ENCODE measurements at places on chromosomes 5 and 9.

DNA sequence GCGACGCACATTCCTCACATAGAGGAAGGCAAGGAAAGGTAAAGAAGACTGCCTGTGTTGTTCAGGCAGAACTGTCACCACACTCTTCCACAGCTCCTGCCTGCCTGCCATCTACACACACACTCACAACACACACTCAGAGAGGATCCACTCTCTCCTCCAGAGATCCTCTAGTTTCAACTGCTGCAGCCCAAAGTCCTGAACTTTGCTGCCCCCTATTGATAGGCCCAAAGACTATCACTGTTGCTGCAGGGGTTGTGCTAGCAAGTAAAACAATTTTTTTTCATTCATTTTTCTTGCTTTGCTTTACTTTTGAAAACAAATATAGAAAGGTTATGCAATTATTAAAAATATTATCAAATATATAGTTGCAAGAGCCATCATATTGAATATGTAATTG lies 5.9 kb upstream of the CFAP90 start:
- DNase-seq = peak; percentile 49

DNA sequence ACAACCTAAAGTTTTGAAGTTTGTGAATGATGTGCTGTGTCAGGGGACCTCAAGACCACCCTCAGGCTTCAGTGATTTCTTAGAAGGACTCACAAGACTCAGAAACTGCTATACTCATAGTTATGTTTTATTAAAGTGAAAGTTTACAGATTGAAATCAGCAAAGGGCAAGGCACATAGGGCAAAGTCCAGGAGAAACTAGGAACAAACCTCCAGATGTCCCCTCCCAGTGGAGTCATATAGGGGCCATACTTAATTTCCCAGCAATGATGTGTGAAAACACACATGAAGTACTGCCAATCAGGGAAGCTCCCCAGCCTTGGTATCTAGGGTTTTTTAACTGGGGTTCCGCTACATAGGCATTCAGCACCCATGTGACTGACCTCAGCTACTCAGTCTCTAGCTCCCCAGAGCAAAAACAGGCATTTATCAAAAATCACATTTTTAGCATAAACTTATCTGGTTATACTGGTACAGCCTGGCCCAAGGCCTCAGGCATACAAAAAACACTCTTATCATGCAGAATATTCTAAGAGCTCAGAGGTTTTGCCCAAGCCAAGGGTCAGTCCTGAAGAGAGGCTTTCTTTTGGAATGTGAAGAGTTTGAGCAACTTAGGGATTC lies 74.7 kb upstream of the ANKRD55 start:
- DNase-seq = no peak

- no peak for DNase-seq
Observed at GRCh38 chr5:103010168-103010567, 109.8 kb downstream of the GIN1 start.

DNA sequence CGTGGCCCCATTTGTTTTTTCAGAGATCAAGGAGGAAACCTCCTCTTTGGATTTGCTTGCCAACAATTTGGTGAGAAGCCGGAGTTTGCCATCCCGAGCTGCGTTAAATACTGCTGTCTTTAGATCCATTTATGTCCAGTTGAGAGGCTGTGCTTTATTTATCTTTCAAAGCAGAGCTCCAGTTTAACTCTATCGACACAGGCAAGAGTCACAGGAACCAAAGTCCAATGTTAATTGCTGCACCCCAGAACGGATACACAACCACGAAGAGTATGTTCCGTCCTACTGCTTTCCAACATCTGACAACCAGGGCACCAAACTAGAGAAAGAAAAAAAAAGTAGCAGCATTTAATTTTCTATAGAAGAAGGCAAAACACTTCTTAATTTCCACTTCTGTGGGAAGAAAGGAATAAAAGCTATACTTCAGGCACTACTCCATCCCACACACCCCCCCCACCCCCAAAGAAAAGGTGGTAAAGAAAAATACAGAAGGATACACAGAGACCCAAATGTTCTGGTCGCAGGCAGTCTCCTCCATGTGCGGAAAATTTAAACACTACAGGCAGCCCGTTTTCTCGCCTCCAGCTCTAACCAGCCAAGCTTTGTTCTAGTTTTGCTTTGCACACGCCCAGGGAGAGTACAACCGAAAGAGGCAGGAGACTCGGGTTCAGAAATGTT lies 1.1 kb downstream of the FEM1C start:
- DNase-seq = peak; percentile 22

DNA sequence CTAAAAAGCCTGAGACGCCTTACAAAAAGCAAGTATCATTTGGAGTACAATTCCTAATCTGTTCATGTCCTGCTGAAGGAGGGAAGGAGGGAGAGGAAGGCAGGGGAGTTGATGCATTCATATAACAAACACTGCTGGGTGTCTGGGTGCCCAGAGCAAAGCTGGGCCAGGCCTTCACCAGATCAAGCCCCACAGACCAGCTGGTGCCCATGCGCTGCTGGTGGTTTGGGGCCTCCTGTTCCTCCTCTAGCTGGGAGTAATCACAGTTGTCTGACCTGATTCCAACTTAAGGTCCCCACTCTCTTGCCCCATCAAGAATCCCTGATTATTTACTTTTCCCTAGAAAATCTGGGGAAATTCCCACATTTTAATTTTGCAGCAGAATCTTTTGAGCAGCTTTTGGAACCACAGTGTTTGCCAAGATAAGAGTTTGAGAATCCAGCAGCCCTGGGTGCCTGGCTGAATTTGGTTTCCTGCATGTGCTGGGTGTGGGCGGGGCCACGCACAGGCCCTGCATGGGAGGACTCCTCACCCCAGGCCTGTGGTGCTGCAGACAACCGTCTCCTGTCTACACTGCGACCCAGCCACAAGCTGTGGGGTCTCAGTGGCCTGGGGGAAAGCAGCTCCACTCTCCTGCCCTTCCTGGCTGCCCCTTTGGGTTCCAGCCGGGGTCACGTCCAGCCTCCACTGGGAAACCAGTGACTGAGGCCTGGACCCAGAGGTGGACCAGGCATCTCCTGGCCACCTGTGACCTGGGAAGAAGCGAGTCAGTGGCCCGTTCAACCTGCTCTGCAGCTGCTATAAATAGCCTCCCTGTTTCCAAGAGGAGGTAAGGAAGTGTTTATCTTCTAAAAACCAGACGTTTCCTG lies 47.5 kb downstream of the NEURL1B start:
- no peak for DNase-seq

DNA sequence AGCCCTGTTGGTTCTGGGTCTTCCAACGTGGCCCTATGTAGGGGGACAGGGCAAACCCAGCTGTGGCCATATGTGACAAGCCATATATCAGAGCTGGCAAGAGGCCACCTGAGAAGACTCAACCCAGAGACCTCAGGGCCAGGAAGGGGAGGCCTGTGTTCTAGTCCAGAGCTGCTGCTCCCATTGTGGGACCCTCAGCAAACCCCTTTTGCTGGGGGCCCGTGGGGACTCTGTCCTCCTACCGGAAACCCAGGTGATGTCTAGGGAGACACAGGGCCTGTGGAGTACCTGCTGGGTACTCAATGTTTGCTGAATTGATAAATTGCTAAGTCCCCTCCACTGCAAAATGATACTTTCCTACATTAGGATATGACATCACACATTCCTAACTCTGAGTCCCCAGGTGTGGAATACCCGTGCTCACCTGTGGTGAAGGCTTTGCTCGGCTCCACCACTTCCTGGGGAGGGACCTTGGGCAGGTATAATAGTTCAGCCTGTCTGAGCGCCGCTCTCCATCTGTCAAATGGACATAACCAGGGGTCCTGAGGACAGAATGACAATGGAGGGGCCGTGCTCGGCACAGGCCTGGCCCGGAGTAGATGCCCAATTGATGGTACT lies 38.4 kb upstream of the ASS1 start:
- no peak for DNase-seq

DNA sequence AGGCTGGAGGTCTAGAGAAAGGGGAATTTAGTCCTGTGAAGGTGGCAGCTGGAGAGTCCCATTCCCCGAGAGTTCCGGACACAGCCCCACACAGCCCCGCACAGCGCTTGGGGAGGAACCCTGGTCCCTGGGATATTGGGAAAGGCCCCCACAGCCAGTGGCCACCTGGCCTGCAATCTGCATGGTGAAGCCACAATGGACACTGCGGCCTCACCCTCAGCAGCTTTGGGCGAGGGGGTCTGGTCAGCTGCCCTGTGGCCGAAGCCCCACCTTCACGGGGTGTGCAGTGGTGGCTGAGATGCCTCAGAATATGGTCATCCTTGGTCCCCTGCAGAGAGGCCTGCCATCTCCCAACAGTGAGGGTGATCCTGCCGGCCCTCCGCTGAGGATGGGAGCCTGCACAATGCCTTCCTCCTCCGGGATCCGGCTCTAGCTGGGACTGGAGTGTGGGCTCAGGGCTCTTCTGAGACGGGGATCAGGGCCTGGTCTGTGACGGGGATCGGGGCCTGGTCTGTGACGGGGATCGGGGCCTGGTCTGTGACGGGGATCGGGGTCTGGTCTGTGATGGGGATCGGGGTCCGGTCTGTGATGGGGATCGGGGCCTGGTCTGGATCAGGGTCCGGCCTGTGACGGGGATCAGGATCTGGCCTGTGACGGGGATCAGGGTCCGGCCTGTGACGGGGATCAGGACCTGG lies 33.3 kb upstream of the TMEM250 start:
- DNase-seq = no peak

DNA sequence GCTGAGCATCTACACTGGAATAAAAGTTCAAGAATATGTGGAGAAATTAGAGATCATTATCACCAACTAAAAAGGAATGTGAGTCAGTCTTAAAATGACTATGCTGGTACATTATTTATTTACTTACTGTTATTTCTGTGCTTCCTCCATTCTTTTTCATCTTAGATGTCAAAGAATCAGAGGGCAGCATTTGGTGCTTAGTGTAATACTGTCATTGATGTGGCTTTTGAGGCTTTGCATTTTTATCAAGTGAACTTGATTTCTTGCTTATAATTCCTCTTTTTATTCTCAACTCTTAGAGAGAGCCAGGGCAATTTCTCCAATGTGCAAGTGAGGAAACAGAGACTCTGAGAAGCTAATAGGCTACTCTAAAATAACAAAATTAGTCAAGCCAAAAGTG lies 163.7 kb upstream of the TRPC7 start:
- no peak for DNase-seq

- DNase-seq = no peak
Observed at GRCh38 chr9:132631280-132631679, 38.5 kb downstream of the DDX31 start.

DNA sequence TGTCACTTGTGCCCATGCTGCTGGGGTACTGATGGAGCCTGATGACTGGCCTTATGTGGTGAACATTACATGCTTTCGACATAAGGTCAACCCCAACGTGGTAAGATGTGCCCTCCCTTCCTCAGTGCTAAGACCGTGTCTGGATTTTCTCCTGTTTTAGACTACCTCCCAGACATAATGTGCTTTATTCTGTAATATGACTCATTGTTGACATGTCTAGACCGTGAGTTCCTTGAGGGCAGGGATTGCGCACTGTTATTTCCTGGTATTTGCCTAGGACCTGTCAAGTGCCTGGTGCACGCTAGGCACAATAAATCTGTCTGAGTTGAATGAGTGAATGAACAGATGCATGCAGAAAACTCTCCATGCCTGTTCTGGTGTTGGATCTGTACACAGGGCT lies 346.0 kb downstream of the KDM4C start:
- DNase-seq = no peak

DNA sequence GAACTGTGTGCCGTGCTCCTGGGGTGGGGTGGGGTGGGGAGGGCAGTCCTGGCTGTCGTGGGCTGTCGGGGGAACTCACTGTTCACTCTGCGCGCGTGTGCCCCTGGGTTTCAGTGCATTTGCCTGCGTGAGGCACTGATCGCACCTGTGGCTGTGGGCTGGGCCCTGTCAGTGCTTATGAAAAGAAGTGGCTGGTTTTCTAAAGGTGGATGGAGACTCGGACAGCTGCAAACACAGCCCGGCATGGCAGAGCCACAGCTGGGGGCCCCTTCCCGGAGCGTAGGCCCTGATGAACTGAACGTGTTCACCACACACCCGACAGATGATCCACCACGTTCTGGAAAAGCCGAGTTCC lies 42.7 kb downstream of the NKD2 start:
- DNase-seq = no peak

GRCh38 chr9:116350213-116350612 lies 196.6 kb downstream of the PAPPA start:
- DNase-seq = no peak

DNA sequence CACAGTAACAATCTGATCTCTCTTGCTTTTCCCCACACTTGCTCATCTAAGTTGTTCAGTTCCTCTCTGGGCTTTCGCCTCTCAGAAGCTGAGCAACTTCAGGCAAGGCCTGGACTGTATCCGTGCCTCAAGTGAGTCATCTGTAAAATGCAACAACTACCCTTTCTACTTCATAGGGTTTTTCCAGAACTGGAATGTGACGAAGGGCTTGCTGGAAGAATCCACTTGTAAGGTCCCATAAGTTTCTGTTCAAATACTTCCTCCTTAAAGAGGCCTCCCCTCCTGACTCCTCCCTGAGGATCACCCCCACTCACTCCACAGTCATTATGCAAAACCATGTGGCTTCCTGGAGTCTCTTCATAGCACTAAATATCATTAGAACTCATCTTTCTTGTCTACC lies 17.5 kb upstream of the INSYN2B start:
- DNase-seq = no peak

DNA sequence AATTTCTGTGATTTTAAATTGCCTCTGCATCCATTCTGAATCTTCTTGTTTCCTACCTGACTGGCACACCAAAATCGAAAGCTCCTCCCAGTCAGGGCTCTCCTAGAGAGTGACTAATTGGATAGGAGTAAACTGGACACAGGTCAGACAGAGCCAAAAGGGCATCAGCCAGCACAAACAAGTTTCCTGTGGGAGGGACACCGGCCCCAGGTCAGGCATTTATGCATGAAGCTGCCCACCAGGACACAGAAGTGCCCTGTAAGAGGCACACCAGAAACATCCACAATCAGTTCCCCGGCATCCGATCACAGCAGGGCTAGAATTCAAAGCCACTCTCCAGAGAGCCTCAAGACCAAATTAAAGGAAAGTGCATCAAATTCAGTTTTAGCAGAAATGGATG lies 78.4 kb downstream of the SFXN1 start:
- no peak for DNase-seq

DNA sequence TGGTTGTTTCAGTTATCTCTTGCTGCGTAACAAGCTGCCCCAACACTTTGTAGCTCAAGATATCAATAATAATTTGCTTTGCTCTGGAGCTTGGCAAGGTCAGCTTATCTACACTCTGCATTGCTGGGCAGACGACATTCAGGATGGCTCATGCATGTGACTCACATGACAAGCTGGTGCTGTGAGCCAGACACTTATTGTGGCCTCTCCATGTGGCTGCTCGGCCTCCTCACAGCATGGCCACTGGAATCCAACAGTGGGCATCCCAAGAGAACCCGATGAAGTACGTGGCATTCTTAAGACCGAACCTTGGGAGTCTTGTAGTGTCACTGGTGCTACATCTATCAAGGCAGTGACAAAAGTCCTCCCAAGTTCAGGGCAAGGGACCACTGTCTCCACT lies 94.2 kb upstream of the MVB12B start:
- no peak for DNase-seq

- peak; percentile 82 for DNase-seq
Observed at GRCh38 chr9:108885643-108886348, 23.7 kb downstream of the ACTL7A start.

- no peak for DNase-seq
Observed at GRCh38 chr9:96519787-96520186, 69.8 kb downstream of the HABP4 start.

GRCh38 chr9:97559111-97559514 lies 57.6 kb downstream of the TMOD1 start:
- DNase-seq = no peak

GRCh38 chr9:31677415-31677814 lies 707.0 kb upstream of the ACO1 start:
- no peak for DNase-seq

Measured in NCI-H1105 treated with DMSO at 0.1 percent for 48 hours (cell line).